Hepatocyte (in vitro differentiated cells): ENCODE measurements at places on chromosomes 1 and 21. TPM values are rescaled to one million over a fixed set of nuclear protein-coding genes. Genes with fewer than 3 reads are reported as not detected.

- no peaks in the 10 kb centered on the region for H3K4me1 ChIP-seq
- no peak overlapping the region for H3K4me3 ChIP-seq
- DNase-seq: no peak
- no peaks in the 10 kb centered on the region for H3K27me3 ChIP-seq
These were observed 32.1 kb downstream of the EYA3 start for GRCh38 chr1:28056129-28056925.

DNA sequence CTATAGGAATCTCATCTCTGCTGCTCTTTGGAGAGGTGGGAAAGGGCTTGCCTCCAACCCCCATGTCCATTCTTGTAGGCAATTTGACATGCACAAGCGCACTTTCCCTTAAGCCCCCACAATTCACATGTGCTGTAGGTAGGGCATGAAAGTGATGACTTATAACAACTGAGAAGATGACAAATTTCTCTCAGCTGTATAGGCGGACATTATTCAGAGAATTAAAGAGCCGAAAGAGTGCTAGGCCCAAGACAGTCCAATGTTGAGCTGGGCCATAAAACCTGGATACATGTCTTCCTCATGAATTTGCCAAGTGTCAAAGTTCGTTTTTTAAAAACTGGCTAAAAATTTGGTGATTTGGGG is 106.3 kb upstream of the LYPLAL1 start:
- DNase-seq: no peak
- H3K4me3 ChIP-seq: no peak overlapping the region
- no peaks in the 10 kb centered on the region for H3K27me3 ChIP-seq
- H3K36me3 ChIP-seq: no peaks in the 10 kb centered on the region
- H3K4me1 ChIP-seq: peaks cover 10% of the 10 kb centered on the region
- no peak overlapping the region for H3K27ac ChIP-seq

DNA sequence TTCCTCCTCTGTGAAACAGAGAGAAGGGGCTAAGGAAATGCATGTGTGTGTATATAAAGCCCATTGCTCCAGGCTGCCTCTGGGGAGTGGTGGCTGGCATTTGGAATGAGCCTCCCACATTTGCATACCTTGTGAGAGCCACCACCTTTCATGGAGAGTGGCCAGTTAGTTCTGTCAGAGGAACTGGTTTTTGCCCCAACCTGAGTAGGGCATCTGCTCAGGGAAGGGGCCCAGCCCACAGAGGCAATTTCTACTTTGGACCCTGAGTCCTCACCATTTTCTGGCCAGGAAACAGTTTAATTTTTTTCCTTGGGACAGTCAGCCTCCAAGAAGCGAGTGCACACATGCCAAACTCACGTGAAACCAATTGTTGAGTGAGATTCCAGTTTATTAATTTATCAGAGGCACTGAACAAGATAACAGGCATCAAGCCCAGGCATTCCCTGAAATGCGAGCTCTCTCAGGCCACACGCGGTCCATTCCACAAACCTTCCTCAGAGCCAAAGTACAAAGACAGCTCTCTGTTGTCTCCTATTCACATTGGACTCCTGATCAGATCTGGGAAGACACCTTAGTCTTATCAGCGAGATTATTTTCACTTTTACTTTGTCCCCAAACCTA is 1.0 kb upstream of the SLC6A9 start:
- peak overlapping the region; percentile 84 for H3K27ac ChIP-seq
- no peak overlapping the region for H3K4me3 ChIP-seq
- no peaks in the 10 kb centered on the region for H3K27me3 ChIP-seq

Gene CLDN14
- 0.53 and 1.7 TPM in 2 replicates for total RNA-seq

DNA sequence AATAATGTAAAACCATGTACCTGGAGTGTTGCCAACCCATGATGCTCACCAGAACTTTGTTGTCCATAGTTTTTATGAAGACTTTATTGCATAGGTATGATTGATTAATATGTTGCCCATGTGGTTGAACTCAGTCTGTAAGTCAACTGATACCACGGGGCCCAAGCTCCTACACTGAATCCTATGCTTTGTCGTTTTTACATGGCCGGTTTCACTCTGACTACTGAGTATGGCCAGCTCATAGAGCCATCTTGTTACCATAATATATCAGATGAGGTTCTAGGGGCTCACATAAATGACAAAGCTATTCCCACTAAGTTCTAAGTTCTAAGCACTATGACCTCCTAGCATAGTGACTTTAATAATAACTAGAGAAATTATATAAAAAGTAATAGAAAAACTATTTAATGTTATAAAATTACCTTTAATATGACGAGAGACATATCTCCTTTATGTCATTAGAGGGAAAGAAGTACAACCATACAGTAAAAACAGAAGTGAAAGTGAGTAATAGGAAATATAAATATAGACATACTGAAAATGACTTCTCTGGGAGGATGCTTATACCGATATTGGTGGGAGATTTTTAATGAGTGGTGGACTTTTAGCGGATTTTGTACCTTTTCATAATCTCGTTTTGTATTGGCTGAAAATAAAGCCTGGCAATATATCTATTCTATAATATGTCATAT is 983.4 kb upstream of the PRMT6 start:
- no peak overlapping the region for H3K27ac ChIP-seq
- H3K4me1 ChIP-seq: no peaks in the 10 kb centered on the region
- no peak for DNase-seq
- H3K4me3 ChIP-seq: no peak overlapping the region
- H3K27me3 ChIP-seq: no peaks in the 10 kb centered on the region
- no peaks in the 10 kb centered on the region for H3K36me3 ChIP-seq

Gene NUP210L
- 0.03 and 0.04 TPM in 2 replicates for total RNA-seq

DNA sequence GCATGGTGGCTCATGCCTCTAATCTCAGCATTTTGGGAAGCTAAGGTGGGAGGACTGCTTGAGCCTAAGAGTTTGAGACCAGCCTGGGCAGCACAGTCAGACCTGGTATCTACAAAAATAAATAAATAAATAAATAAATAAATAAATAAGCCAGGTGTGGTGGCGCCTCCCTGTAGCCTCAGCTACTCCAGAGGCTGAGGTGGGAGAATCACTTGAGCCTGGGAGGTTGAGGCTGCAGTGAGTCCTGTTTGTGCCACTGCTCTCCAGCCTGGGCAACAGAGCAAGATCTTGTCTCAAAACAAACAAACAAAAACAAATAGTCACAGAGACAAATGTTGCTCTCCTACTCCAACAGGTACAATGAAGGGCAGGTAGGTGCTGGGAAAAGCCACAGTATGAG is 242.4 kb upstream of the POU3F1 start:
- DNase-seq: no peak
- H3K27me3 ChIP-seq: peaks cover 22% of the 10 kb centered on the region
- H3K4me1 ChIP-seq: peaks cover 3% of the 10 kb centered on the region
- no peak overlapping the region for H3K4me3 ChIP-seq
- no peak overlapping the region for H3K27ac ChIP-seq
- H3K36me3 ChIP-seq: no peaks in the 10 kb centered on the region

GRCh38 chr21:32386195-32386870 is 6.5 kb downstream of the URB1 start:
- H3K27me3 ChIP-seq: no peaks in the 10 kb centered on the region
- no peak for DNase-seq
- no peak overlapping the region for H3K27ac ChIP-seq

- no peak overlapping the region for H3K27ac ChIP-seq
- H3K27me3 ChIP-seq: no peaks in the 10 kb centered on the region
- no peak overlapping the region for H3K4me3 ChIP-seq
- no peaks in the 10 kb centered on the region for H3K36me3 ChIP-seq
- DNase-seq: no peak
These were observed 354.2 kb upstream of the ESRRG start for GRCh38 chr1:217077426-217077825.

GRCh38 chr1:228085287-228085951 is 2.9 kb downstream of the ARF1 start:
- peak overlapping the region; percentile 100 for H3K27ac ChIP-seq
- DNase-seq: peak; percentile 78
- H3K27me3 ChIP-seq: no peaks in the 10 kb centered on the region

- no peak overlapping the region for H3K27ac ChIP-seq
- no peaks in the 10 kb centered on the region for H3K36me3 ChIP-seq
- H3K4me1 ChIP-seq: peaks cover 8% of the 10 kb centered on the region
- no peak overlapping the region for H3K4me3 ChIP-seq
These were observed 80.2 kb upstream of the GREM2 start for GRCh38 chr1:240691909-240692705.

Gene PGLYRP3
- total RNA-seq: not detected in 2 replicates

GRCh38 chr1:30102605-30103004 is 620.8 kb downstream of the MATN1 start:
- DNase-seq: no peak
- H3K27me3 ChIP-seq: peaks cover 11% of the 10 kb centered on the region
- H3K4me3 ChIP-seq: no peak overlapping the region
- H3K27ac ChIP-seq: no peak overlapping the region

- no peaks in the 10 kb centered on the region for H3K27me3 ChIP-seq
- H3K36me3 ChIP-seq: no peaks in the 10 kb centered on the region
- no peak overlapping the region for H3K27ac ChIP-seq
- DNase-seq: no peak
- H3K4me3 ChIP-seq: no peak overlapping the region
These were observed 511.1 kb upstream of the ADGRL4 start for GRCh38 chr1:79517470-79518224.

DNA sequence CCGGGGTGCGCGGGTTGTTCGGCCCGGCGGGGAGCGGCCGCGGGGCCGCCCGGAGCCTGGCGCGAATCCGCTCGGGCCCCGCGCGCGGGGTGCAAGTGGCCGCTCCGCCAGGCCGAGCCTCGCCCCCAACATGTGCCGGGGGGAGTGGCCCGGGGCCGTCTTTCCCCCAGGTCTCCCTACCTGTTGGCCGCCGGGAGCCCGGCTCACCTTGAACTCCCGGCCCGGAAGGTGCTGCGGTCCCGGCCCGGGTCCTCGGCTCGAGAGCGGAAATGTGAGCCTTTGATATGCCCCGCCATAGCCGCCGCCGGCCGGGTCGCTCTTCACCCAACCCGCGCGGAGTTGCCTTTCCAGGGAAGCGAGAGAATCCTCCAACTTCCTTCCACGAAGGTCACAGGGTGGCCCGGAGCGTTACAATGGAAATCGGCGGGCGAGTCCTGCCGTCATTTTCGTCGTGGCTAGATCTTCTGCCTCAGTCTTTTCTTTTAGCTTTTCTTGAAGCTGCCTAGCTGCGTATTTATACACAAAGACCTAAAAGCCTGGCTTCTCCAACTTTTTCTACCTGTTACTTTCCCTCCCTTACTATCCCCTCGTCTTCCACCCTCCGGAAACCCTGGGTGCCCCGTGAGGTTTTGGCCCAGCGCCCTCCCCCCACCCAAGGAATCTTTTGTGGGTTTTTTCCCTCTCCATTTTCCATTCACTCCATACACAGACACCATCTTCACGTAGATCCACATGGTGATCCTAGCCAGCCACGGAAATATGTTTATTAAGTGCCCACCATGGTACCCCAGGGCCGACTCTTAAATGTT is 867 bp downstream of the PTGFRN start:
- peaks cover 9% of the 10 kb centered on the region for H3K4me1 ChIP-seq
- DNase-seq: peak; percentile 64
- H3K27me3 ChIP-seq: no peaks in the 10 kb centered on the region
- H3K4me3 ChIP-seq: peak overlapping the region; percentile 85
- no peaks in the 10 kb centered on the region for H3K36me3 ChIP-seq
- peak overlapping the region; percentile 87 for H3K27ac ChIP-seq

DNA sequence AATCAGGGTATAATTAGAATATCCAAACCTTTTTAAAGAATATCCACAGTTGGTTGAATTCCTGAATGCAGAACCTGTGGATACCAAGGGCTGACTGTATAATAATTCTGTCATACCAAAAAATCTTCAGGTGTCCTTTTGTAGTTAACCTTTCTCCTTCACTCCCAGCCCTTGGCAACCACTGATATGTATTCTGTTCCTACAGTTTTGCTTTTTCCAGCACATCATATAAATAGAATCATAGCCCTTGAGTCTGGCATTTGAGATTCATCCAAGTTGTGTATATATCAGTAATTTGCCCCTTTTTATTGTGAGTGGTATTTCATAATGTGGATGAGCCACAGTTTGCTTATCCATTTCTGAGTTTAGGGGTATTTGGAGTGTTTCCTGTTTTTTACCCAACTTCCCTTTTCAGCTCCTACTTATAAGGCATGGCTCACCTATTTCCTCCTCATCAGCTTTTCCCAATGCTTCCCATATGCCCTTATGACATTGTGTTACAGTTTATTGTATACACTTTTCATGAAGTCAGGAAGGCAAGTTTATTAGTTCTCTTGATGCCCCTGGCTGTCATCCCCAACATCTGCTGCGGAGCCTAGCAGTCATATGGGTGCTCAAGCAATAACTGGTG is 35.0 kb upstream of the AGO1 start:
- H3K4me3 ChIP-seq: no peak overlapping the region
- no peak overlapping the region for H3K27ac ChIP-seq
- H3K36me3 ChIP-seq: peaks cover 2% of the 10 kb centered on the region

GRCh38 chr1:244154872-244155531 is 103.9 kb downstream of the ZBTB18 start:
- no peaks in the 10 kb centered on the region for H3K4me1 ChIP-seq
- DNase-seq: peak; percentile 35
- no peaks in the 10 kb centered on the region for H3K36me3 ChIP-seq
- no peak overlapping the region for H3K4me3 ChIP-seq
- H3K27me3 ChIP-seq: no peaks in the 10 kb centered on the region

DNA sequence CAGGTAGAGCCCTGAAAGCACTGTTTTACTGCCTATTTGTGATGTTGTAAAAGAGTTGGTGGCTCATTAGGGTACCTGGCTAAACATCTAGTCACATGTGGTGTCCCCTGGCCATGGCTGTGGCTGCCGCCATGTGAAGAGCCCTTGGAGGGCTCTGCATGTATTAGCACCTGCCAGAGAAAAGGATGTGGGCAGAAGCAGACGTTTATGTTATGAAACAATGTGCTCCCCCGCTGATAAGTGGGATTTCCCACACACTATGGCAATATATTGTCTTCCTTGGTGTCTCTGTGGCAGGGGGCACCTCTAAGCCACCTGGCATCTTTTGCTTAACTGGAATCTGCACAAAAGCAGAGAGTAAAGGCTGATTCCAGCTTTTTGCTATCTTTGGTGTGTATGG is 9.6 kb downstream of the TENT5C start:
- peaks cover 18% of the 10 kb centered on the region for H3K4me1 ChIP-seq

Gene LAX1
- total RNA-seq: not detected in 2 replicates

Gene OMA1
- total RNA-seq: 26.8 and 36.0 TPM in 2 replicates

GRCh38 chr21:42440187-42440792 is 36.6 kb downstream of the UBASH3A start:
- no peaks in the 10 kb centered on the region for H3K36me3 ChIP-seq
- H3K27ac ChIP-seq: no peak overlapping the region
- DNase-seq: no peak
- H3K27me3 ChIP-seq: no peaks in the 10 kb centered on the region
- no peaks in the 10 kb centered on the region for H3K4me1 ChIP-seq

DNA sequence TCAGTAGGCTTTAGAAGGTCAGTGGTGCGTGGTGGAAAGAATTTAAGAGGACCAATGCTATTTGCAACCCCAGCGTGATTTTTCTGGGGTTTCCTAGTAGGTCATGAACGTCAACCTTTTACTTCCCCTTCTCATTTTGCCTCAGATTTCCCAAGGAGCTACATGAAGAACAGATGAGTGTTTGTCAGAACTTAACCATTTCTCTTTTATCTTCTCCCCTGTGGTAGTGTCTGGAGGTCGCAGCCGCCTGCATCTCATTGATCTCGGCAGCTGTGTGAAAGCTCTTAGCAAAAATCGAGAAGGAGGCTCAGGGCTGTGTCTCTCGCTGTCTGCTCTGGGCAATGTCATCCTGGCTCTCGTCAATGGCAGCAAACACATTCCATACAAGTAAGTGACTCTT is 491.1 kb downstream of the KIF26B start:
- DNase-seq: no peak
- H3K27me3 ChIP-seq: no peaks in the 10 kb centered on the region
- no peak overlapping the region for H3K27ac ChIP-seq
- no peaks in the 10 kb centered on the region for H3K4me1 ChIP-seq

Gene PFKFB2
- total RNA-seq: 19.2 and 23.6 TPM in 2 replicates

- H3K4me1 ChIP-seq: peaks cover 16% of the 10 kb centered on the region
- H3K4me3 ChIP-seq: no peak overlapping the region
- H3K36me3 ChIP-seq: no peaks in the 10 kb centered on the region
- H3K27me3 ChIP-seq: no peaks in the 10 kb centered on the region
These were observed 122.8 kb upstream of the IVNS1ABP start for GRCh38 chr1:185439727-185440415.
